MG63 (cell line): ENCODE measurements at places on chromosomes 7 and 10. TPM values are rescaled to one million over a fixed set of nuclear protein-coding genes. Genes with fewer than 3 reads are reported as not detected.
A peak's percentile ranks its signal among the peaks of the same experiment; 100 is the strongest.

DNA sequence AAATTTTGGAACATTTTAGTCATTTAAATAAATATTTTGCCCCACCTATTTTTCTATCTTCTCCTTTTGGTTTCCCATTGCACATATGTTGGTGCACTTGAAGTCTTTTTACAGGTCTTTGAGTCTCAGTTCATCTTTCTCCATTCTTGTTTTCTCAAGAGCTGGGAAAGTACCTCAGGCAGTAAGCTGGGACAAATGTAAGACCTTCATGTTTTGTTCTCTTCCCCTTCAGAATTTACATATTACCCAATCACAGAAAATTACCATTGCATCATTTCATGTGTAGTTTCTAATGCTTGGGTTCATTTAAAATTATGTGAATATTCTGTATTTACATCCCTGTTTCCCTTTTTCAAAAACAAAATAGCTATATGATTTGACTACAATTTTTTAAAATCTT is 1150.0 kb upstream of the POT1 start:
- no peak for DNase-seq

GRCh38 chr7:17802056-17802455 is 138.2 kb downstream of the SNX13 start:
- DNase-seq, result no peak

- DNase-seq, result peak; percentile 56
Observed at GRCh38 chr7:80826520-80827238, 92.2 kb downstream of the SEMA3C start.

The AZGP1 gene
- total RNA-seq, result not detected in 2 replicates

GRCh38 chr7:25430200-25430931 is 202.1 kb upstream of the NPVF start:
- peak; percentile 81 for DNase-seq

The ASIC3 gene
- total RNA-seq, result 0.76 TPM in 1 of 2 replicates, not detected in the other

DNA sequence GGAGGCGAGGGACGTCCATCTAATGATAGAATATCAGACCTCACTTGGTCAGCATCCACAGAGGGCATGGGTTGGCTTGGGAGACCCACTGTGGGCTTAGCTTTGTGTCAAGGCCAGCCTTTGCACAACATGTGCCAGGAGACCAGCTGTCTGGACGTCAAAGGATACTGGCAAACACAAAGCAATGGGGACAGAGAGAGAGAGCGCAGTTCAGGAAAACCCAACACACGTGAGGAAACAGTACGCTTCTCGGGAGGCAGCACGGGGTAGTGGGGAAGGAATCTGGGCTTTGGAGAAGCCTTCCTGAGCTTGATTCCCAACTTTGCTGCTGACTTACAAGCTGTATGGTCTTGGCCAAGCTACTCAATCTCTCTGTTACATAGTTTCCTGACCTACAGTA is 14.7 kb downstream of the PRLHR start:
- DNase-seq, result no peak

GRCh38 chr7:128887169-128888038 is 23.1 kb downstream of the KCP start:
- DNase-seq, result no peak
